ENCODE measurements at places on chromosomes 3 and 15.

- DNase-seq: no peak
These were observed 565.7 kb downstream of the FGF12 start for GRCh38 chr3:192161661-192162060.

DNA sequence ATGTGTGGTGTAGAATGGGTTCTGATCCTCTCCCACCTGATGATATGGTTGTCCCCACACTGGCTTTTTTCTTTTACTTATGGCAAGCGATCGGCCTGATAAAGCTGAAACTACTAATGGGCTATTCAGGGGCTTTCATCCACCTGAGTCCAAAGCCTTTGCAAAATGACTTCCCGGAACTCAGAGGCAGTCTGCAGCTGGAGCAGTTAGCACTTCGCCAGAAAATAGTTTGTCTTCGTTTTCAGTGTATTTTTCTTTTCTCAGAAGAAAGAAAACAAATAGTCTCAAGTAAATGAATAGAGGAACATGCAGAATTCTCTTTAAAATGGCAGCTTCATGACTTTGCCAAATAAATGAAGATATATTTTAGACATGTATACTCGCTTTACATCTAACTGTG lies 306.0 kb upstream of the ADAMTS9 start:
- no peak for DNase-seq

- DNase-seq: peak; percentile 27
These were observed 109.1 kb downstream of the IQSEC1 start for GRCh38 chr3:12963922-12964701.

- no peak for DNase-seq
These were observed 29.5 kb downstream of the CTDSPL start for GRCh38 chr3:37891227-37891626.

DNA sequence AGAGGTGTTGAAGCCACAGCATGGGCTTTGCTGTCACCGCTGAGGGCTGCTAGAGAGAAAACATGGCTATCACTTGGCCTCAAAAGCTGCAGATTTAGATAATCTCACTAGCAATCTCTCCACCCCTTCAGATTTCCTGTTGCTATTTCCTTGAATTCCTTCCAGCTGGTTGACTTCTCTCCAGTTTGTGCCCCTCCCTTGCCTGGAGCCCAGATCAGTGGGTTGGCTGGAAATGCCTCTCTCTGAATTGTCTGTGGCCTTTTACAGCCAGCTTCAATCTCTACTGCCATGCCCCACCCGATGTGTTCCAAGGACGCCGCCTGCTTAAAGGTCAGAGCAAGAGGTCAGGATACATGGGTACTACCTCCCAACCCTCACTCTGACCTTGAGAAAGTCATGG lies 294.1 kb downstream of the NTRK3 start:
- DNase-seq: no peak

- no peak for DNase-seq
These were observed 57.4 kb upstream of the DIPK2A start for GRCh38 chr3:143914257-143914656.

- no peak for DNase-seq
These were observed 27.0 kb upstream of the ALDH1A3 start for GRCh38 chr15:100852630-100853029.

DNA sequence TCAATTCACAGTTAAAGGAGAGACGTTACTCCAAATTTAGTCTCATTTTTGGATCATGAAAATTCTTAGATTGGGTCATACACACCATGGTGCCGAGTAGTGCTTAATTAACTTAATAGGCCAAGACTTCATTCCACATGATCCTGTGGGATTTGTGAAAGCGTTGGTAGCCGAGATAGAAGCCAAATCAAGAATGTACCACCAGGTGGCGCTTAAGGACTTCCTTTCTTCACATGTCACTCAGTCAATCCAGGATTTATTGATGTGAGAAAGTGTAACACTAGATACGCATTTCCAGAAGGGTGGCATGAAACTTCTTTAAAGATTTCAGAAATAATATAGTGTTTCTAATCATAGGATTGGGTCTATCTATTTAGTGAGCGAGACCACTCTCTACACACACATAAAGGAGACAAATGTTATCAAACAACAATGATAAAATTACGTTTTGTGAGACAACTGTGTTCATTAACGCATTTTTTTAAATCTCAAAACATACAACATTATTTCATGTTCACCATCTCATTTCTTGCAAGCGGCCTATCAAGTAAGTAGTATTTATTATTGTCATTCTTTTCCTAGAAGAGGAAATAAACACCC lies 436.1 kb downstream of the CHL1 start:
- DNase-seq: peak; percentile 32

- no peak for DNase-seq
These were observed 42.3 kb downstream of the TP63 start for GRCh38 chr3:189673535-189673934.

DNA sequence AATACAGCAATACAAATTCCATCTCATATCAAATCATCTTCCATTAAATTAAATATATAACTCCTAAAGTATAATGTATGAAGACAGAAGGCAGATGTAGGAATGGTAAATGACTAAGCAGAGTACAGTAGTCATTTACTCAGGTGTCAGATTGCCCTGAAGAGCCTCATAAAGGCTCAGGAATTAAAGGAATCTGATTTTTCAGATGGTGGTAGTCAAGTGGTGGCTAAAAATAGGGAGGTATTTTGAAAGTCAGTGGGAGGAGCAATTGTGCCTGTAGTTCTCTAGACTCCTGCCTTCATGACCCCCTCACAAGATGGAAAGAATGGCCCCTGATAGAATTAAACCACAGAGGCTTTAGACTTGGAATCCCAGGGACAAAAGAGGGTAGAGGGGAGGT lies 142.7 kb upstream of the SYNPR start:
- DNase-seq: no peak

DNA sequence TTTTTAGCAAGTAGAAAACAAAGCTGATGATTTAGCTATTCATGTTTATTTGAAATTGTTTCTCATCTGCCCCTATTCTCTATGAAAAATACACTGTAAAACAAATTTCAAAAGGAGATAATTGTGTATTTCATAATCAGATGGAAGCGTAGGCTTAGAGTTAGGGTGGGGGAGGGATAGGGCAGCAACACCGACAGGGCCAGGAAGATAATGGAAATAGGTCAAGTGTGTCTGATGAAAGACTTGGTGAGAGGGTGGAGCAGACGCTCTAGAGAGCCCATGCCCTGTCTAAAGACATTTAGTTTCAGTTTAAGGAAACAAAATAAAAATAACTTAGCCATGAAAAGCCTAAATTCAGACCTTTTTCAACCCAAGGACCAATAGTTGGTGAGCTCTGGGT lies 51.6 kb upstream of the ARL6 start:
- DNase-seq: no peak

DNA sequence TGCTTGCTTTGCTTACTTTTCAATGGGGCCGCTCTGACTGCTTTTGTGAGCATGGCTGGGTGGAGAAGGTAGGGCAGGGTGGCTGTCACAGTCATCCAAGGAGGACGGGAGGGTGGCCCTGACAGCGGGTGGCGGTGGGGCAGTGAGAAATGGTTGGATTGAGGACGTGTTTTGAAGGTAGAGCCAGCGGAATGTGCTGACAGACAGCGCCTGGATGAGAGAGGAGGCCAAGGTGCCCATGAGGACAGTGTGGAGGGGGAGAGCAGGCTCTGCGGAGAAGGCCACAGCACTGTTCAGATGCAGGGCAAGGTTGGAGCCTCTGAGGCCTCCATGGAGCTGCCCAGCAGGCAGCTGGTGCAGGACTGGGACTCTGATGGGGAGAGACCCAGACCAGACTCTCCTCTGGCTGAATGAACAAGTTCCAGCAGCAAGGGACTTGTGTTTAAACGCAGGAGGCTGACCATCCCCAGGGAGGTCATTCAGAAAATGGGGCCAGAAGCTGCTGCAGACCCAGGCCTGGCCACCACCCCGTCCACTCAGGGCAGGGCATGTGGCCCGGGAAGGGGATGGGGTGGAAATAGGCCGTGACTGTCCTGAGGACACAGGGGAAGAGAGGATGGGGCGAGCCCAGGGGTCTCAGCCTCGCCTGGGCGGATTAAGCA lies 120.3 kb upstream of the PRR20G start:
- no peak for DNase-seq

DNA sequence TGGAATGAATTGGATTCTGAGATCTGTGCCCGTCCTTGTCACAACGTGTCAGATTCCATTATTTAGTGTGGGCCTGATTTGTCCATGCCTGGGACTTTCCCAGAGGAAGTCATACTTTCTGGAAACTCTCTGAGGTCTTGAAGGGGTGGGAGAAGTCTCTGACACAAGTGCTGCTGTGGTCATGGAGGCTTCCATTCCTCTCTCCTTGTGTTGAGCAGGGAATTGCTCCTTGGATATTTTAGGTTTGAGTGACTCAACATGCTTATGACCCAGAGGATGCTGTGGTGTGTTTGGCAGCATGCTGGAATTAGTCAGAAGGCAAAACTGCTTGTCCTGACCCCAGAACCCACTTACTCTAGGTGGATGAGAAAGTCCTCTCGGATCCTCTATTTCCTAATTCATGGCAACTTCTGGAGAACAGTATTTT lies 132.1 kb downstream of the LPP start:
- peak; percentile 35 for DNase-seq

DNA sequence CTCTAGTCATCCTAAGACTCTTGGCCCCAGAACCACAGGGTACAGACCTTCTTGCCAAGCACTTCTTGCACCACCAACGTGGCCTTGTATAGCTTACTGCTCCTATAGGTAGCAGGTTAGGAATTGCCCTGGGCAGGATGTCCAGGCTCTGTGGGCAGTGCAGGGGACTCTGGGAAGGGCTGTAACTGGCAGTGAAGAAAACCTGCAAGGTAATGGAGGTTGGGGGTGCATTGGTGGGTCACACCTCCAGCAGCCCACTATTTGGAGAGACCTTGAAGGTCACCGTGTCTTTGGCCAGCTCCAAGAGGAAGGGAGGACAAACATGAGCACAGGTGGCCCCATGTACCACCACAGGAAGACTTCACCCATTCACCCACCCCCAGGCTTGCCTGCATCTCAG lies 21.3 kb upstream of the XYLB start:
- no peak for DNase-seq
